ENCODE measurements at places on chromosomes 5 and 9. TPM values are rescaled to one million over a fixed set of nuclear protein-coding genes. Genes with fewer than 3 reads are reported as not detected.
A peak's percentile ranks its signal among the peaks of the same experiment; 100 is the strongest.

DNA sequence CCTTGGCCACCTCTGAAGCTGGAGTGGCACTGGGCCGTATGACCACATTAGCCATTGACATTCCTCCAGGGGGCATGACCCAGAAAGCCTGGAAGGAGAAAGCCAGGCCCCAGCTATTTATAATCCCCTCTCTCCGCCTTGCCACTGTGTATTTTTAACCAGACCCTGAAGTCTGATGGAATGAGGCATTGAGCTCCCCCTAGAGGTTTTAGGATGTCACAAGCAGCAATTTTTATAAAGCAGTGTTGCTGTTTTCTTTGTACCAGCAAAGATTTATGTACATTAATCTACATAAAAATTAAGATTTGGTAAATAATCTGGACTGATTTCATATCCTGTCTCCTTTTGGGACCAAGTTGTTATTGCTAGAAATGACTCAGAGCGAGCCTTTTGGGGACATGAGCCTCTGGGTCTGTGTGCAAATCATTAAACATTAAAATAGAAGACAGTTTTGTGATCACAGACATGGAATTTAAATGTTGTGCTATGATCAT is 127.1 kb downstream of the TRIO start:
- H3K36me3 ChIP-seq = no peaks in the 10 kb centered on the region
- H3K4me1 ChIP-seq = peaks cover 42% of the 10 kb centered on the region
- peak; percentile 66 for DNase-seq
- no peaks in the 10 kb centered on the region for H3K27me3 ChIP-seq
- no peak overlapping the region for H3K4me3 ChIP-seq
- H3K27ac ChIP-seq = peak overlapping the region; percentile 58

- H3K27me3 ChIP-seq = no peaks in the 10 kb centered on the region
- H3K4me3 ChIP-seq = peak overlapping the region; percentile 47
- peaks cover 64% of the 10 kb centered on the region for H3K4me1 ChIP-seq
- peaks cover 25% of the 10 kb centered on the region for H3K36me3 ChIP-seq
- H3K27ac ChIP-seq = peak overlapping the region; percentile 94
Observed at GRCh38 chr9:129497005-129497812, 123.7 kb downstream of the C9orf50 start.

The ANKRD55 gene
- 0.20 TPM for total RNA-seq

DNA sequence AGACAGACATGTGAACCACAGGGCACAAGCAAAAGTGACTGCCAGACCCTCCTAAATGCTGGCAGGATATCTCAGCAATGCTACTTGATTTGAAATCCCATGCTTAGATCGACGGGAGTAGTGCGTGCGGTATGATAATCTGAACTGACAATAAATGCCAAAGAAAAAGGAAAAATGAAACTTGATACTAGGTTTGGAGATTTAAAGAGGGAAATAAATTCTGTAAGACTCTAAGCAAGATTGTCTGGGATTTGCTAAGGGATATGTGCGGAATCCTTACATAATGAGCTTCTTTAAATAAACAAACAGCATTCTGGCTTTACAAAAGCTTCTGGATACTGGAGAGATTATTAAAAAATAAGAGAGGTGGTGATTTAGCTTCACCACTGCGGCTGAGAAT is 203.6 kb downstream of the CAAP1 start:
- no peak for DNase-seq
- no peaks in the 10 kb centered on the region for H3K27me3 ChIP-seq
- no peak overlapping the region for H3K4me3 ChIP-seq

The PCDHA10 gene
- total RNA-seq = 0.47 TPM

The FBN2 gene
- 6.2 TPM for total RNA-seq

The FAXDC2 gene
- 41.9 TPM for total RNA-seq

GRCh38 chr9:26357803-26358344 is 534.7 kb downstream of the CAAP1 start:
- no peak overlapping the region for H3K27ac ChIP-seq
- no peaks in the 10 kb centered on the region for H3K36me3 ChIP-seq
- H3K27me3 ChIP-seq = no peaks in the 10 kb centered on the region
- no peaks in the 10 kb centered on the region for H3K4me1 ChIP-seq
- DNase-seq = no peak
- no peak overlapping the region for H3K4me3 ChIP-seq

- H3K27ac ChIP-seq = no peak overlapping the region
- H3K4me3 ChIP-seq = no peak overlapping the region
- H3K4me1 ChIP-seq = no peaks in the 10 kb centered on the region
Observed at GRCh38 chr9:118891213-118891612, 478.0 kb downstream of the BRINP1 start.

All from left lung (tissue), 14 donors.